A549 treated with Mapracorat at 1 μM for 4 hours (cell line): ENCODE measurements at places on chromosomes 16 and 17. TPM values are rescaled to one million over a fixed set of nuclear protein-coding genes. Genes with fewer than 3 reads are reported as not detected.

The BANP gene
- total RNA-seq = 12.0 to 14.9 TPM (median 13.6 TPM) in 5 replicates

The CACNG3 gene
- not detected in 5 replicates for total RNA-seq

The TBC1D3L gene
- 10.1 to 14.8 TPM (median 11.5 TPM) in 5 replicates for total RNA-seq

The PARD6A gene
- total RNA-seq = 1.3 to 2.8 TPM (median 2.2 TPM) in 5 replicates

The NPTX1 gene
- total RNA-seq = 120 to 209 TPM (median 169 TPM) in 5 replicates

The SEBOX gene
- total RNA-seq = not detected in 5 replicates

The ADORA2B gene
- 9.0 to 17.0 TPM (median 14.9 TPM) in 5 replicates for total RNA-seq

The UMOD gene
- total RNA-seq = not detected in 5 replicates

The ENO3 gene
- 45.6 to 55.1 TPM (median 48.1 TPM) in 5 replicates for total RNA-seq

The TBC1D3D gene
- total RNA-seq = 0.09 to 0.16 TPM in 2 of 5 replicates, not detected in the others

The CCT6B gene
- total RNA-seq = 1.4 to 2.0 TPM (median 1.6 TPM) in 5 replicates

The RNPS1 gene
- total RNA-seq = 243 to 289 TPM (median 255 TPM) in 5 replicates

The WDR59 gene
- total RNA-seq = 21.1 to 32.2 TPM (median 29.8 TPM) in 5 replicates

The PIPOX gene
- 0.26 to 0.28 TPM in 2 of 5 replicates, not detected in the others for total RNA-seq

The FA2H gene
- 28.5 to 33.6 TPM (median 31.6 TPM) in 5 replicates for total RNA-seq

The CCDC92B gene
- 0.10 to 0.19 TPM (median 0.15 TPM) in 5 replicates for total RNA-seq

The CCL3 gene
- total RNA-seq = not detected in 5 replicates

The MT1M gene
- not detected in 5 replicates for total RNA-seq

The ORC6 gene
- 43.6 to 48.4 TPM (median 47.0 TPM) in 5 replicates for total RNA-seq

The CHCT1 gene
- total RNA-seq = 0.54 to 0.57 TPM in 2 of 5 replicates, not detected in the others

The RAB34 gene
- 206 to 245 TPM (median 234 TPM) in 5 replicates for total RNA-seq

The DOC2A gene
- total RNA-seq = 1.2 to 2.6 TPM (median 1.9 TPM) in 5 replicates

The APOBR gene
- total RNA-seq = 0.04 to 0.09 TPM (median 0.05 TPM) in 3 of 5 replicates, not detected in the others

The ATP2A1 gene
- 1.3 to 3.8 TPM (median 1.9 TPM) in 5 replicates for total RNA-seq

The OR2C1 gene
- not detected in 5 replicates for total RNA-seq

The NKIRAS2 gene
- 41.3 to 47.2 TPM (median 43.7 TPM) in 5 replicates for total RNA-seq

The CA7 gene
- total RNA-seq = 0.08 TPM in 1 of 5 replicates, not detected in the others

The CES4A gene
- 1.9 to 3.3 TPM (median 2.9 TPM) in 5 replicates for total RNA-seq

The MAPT gene
- total RNA-seq = 1.2 to 2.5 TPM (median 1.5 TPM) in 5 replicates

The MARF1 gene
- total RNA-seq = 8.5 to 10.3 TPM (median 9.9 TPM) in 5 replicates

The ABCC12 gene
- 0.04 to 0.22 TPM (median 0.05 TPM) in 4 of 5 replicates, not detected in the other for total RNA-seq

The MT1A gene
- 20.9 to 34.1 TPM (median 28.8 TPM) in 5 replicates for total RNA-seq

The HOXB5 gene
- total RNA-seq = 1.4 to 2.8 TPM (median 2.6 TPM) in 5 replicates

The BRIP1 gene
- 3.1 to 4.9 TPM (median 4.4 TPM) in 5 replicates for total RNA-seq

The SLC6A4 gene
- 0.04 TPM in 1 of 5 replicates, not detected in the others for total RNA-seq

The RANBP10 gene
- total RNA-seq = 8.0 to 9.6 TPM (median 8.5 TPM) in 5 replicates

The SERPINF2 gene
- total RNA-seq = 2.3 to 3.5 TPM (median 2.9 TPM) in 5 replicates

The LPCAT2 gene
- 3.6 to 7.4 TPM (median 5.9 TPM) in 5 replicates for total RNA-seq

The MYH3 gene
- 0.72 to 1.6 TPM (median 0.74 TPM) in 5 replicates for total RNA-seq

The KRTAP2-4 gene
- total RNA-seq = not detected in 5 replicates

The PDILT gene
- total RNA-seq = not detected in 5 replicates

The ST6GALNAC2 gene
- 0.23 to 0.61 TPM (median 0.33 TPM) in 5 replicates for total RNA-seq

The PRAC1 gene
- not detected in 5 replicates for total RNA-seq

The CDRT4 gene
- total RNA-seq = 0.32 to 1.4 TPM (median 0.86 TPM) in 4 of 5 replicates, not detected in the other

The SPG7 gene
- total RNA-seq = 104 to 110 TPM (median 105 TPM) in 5 replicates

The CBX4 gene
- total RNA-seq = 26.8 to 38.7 TPM (median 35.5 TPM) in 5 replicates

The CMTM1 gene
- 0.49 to 1.8 TPM (median 1.1 TPM) in 5 replicates for total RNA-seq

The LCAT gene
- total RNA-seq = 8.6 to 15.1 TPM (median 13.1 TPM) in 5 replicates

The QRICH2 gene
- 0.45 to 1.5 TPM (median 1.2 TPM) in 5 replicates for total RNA-seq

The NOG gene
- 0.78 to 1.4 TPM (median 1.1 TPM) in 5 replicates for total RNA-seq
